ENCODE measurements at places on chromosomes 12 and 14.
A peak's percentile ranks its signal among the peaks of the same experiment; 100 is the strongest.

GRCh38 chr14:100558966-100559365 is 28.3 kb downstream of the BEGAIN start:
- no peak for DNase-seq

DNA sequence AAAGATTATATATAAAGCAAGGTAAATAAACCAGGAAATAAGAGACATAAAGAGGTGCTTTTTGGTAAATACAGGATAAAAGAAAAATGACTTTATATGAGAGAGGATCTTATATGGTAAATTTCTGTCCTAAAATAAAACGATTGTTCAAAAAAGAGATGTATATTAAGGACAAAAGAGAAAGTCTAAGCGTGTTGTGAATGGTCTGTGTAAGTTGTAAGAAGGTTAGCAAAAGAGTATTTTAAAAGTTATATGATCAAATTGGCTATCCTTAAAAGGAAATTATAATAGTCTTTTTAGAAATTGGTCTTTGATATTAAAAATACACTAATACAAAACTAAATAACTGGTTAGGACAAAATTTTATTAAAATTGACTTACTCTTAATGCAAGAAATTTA is 14.1 kb upstream of the ACSM4 start:
- DNase-seq: no peak

DNA sequence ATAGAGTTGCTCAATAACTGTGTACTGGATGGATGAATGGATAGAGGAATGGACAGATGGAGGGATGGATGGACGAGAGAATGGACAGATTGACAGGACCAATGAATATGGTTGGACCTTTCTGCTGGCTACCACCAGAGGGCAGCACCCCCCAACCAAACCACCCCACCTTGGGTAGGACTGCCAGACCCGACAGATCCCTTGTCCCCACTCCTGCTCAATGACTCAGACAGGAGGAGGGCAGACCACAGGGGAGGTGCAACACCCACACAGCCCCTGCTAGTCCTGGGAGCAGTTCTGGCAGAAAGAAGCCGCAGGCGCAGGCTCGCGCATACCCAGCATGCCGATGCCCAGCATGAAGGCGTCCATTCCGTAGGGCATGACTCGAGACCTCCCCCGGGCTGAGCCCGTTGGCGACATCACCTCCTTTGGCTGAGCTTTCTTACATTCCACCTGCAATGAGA is 12.4 kb downstream of the MSI1 start:
- peak; percentile 79 for DNase-seq

DNA sequence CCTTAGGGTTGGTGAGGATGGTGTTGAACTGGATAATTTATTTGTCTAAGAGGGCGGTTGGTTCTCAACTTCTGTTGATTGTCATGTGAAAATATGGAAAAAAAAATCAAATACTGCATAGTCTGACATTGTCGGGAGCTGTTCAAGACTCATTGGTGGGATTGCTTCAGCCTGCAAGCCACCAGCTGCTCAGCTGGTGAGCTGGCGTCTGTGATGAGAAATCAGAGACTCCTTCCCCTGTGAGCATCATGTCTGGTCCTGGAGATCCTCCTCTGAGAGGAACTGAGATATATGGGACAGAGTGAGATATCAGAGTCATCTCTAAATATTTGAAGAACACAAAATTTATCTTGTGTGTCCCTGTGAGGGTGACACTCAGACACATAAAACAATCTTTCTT is 49.9 kb downstream of the TRIM9 start:
- DNase-seq: no peak

DNA sequence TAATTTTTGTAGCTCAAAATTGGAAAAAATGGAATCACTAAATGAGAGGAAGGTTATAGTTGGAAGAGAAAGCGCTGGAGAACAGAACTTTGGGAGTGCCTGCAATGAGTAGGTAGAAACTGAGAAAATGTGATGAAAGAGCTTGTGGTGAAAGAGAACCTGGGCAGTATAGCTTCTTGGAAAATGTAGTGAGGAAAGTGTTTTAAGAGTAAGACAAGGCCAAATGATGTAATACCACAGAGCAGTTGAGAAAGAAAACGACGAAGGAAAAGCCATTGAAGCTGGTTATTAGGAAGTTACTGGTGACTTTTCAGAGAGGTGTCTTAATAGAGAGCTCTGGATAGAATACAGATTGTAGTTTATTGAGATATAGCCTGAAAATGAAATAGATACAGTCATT is 255.3 kb downstream of the AEBP2 start:
- DNase-seq: peak; percentile 13

Measured in activated CD4-positive, alpha-beta T cell treated with anti-CD3 and anti-CD28 coated beads, Interleukin-10, Interleukin-2, amounts not matched to agents 100 ng/mL and 50 ng/mL, durations not matched to agents 16 hours and 8 hours (primary cell).